ENCODE measurements at places on chromosomes 1 and 21. TPM values are rescaled to one million over a fixed set of nuclear protein-coding genes. Genes with fewer than 3 reads are reported as not detected.

GRCh38 chr1:209815490-209815889 lies 9.5 kb upstream of the IRF6 start:
- no peak overlapping the region for H3K4me3 ChIP-seq
- DNase-seq = no peak
- no peaks in the 10 kb centered on the region for H3K36me3 ChIP-seq
- no peaks in the 10 kb centered on the region for H3K4me1 ChIP-seq
- H3K27me3 ChIP-seq = peaks cover 7% of the 10 kb centered on the region
- no peak overlapping the region for H3K27ac ChIP-seq

GRCh38 chr21:32459972-32460371 lies 47.5 kb downstream of the EVA1C start:
- H3K4me3 ChIP-seq = no peak overlapping the region
- H3K27ac ChIP-seq = no peak overlapping the region
- H3K4me1 ChIP-seq = peaks cover 29% of the 10 kb centered on the region
- no peaks in the 10 kb centered on the region for H3K27me3 ChIP-seq
- H3K36me3 ChIP-seq = peaks cover 78% of the 10 kb centered on the region

GRCh38 chr1:103160281-103160680 lies 52.0 kb upstream of the COL11A1 start:
- H3K4me3 ChIP-seq = no peak overlapping the region
- no peaks in the 10 kb centered on the region for H3K4me1 ChIP-seq
- H3K27ac ChIP-seq = no peak overlapping the region
- H3K27me3 ChIP-seq = no peaks in the 10 kb centered on the region

- H3K27ac ChIP-seq = no peak overlapping the region
- no peaks in the 10 kb centered on the region for H3K36me3 ChIP-seq
- H3K4me1 ChIP-seq = peaks cover 5% of the 10 kb centered on the region
- H3K27me3 ChIP-seq = no peaks in the 10 kb centered on the region
Observed at GRCh38 chr1:53288002-53288789, 39.7 kb downstream of the LRP8 start.

- H3K4me3 ChIP-seq = no peak overlapping the region
- H3K27me3 ChIP-seq = no peaks in the 10 kb centered on the region
- no peak overlapping the region for H3K27ac ChIP-seq
- DNase-seq = no peak
Observed at GRCh38 chr1:119673171-119673940, 25.3 kb upstream of the ZNF697 start.

DNA sequence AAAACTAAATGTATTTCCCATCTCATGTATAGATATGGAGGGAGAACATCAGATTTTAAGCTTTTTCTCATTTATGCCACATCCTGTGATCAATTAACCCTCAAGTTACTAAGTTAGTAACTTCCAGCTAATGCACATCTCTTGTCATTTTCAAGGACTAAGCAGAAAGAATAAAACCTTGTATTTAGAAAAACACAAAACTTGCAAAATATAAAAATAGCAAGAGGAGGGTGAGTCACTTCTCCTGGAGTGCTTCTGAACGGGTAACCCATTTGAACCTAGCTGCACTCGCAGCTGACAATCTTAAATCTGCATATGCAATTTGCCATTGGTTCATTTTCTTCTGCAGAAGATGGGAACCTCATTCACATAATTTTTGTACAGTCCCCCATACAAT lies 500.5 kb downstream of the SETD4 start:
- H3K4me3 ChIP-seq = no peak overlapping the region
- H3K4me1 ChIP-seq = no peaks in the 10 kb centered on the region
- H3K27me3 ChIP-seq = no peaks in the 10 kb centered on the region
- H3K36me3 ChIP-seq = no peaks in the 10 kb centered on the region
- DNase-seq = no peak

DNA sequence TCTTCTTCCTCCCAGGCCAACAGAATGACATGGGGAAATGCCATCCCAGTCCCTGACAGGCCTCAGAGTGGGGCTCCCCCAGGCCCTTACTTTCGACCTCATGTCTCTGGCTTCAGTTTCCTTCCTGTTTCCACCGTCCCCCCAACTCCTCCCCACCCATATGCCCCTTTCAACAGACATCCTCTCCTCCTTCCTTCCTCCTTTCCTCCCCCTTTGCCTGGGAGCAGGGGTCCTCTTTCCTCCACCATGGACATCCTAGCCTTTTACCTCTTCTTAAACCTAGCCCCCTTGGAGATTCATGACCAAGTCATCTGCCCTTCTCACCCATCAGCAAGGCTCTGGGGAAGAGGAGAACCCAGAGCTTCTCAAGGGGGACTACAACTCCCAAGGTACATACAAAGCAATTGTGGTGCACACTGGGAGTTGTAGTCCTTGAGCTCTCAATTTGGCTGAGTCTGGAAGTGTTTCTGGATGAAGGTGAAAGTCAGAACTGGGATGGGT lies 4.0 kb downstream of the ZBTB7B start:
- DNase-seq = no peak
- no peaks in the 10 kb centered on the region for H3K27me3 ChIP-seq
- peaks cover 74% of the 10 kb centered on the region for H3K4me1 ChIP-seq

GRCh38 chr1:217674028-217674729 lies 43.0 kb downstream of the SPATA17 start:
- no peaks in the 10 kb centered on the region for H3K27me3 ChIP-seq
- DNase-seq = no peak
- H3K4me3 ChIP-seq = no peak overlapping the region
- H3K4me1 ChIP-seq = no peaks in the 10 kb centered on the region
- no peak overlapping the region for H3K27ac ChIP-seq
- no peaks in the 10 kb centered on the region for H3K36me3 ChIP-seq

- H3K27me3 ChIP-seq = peaks cover 21% of the 10 kb centered on the region
- no peaks in the 10 kb centered on the region for H3K4me1 ChIP-seq
- no peak overlapping the region for H3K27ac ChIP-seq
- H3K36me3 ChIP-seq = no peaks in the 10 kb centered on the region
- H3K4me3 ChIP-seq = no peak overlapping the region
Observed at GRCh38 chr1:7046314-7046713, 261.1 kb downstream of the CAMTA1 start.

DNA sequence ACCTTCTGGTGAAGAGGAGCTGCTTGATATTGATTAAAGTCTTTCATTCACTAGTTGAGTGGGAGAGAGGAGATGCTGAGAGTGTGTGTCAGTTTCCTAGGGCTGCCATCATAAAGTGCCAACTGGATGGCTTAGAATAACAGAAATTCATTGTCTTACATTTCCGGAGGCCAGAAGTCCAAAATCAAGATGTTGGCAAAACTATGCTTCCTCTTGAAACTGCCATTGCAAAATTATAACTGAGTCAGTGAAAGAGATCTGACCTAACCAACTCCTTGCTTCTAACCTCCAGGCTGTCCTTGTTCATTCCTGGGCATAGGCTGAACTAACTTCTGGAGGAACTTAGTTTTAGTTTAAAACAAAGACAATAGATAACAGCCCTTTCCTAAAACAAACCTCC lies 47.1 kb downstream of the PTGS2 start:
- no peaks in the 10 kb centered on the region for H3K27me3 ChIP-seq
- no peak overlapping the region for H3K27ac ChIP-seq
- no peak overlapping the region for H3K4me3 ChIP-seq
- DNase-seq = no peak
- H3K4me1 ChIP-seq = no peaks in the 10 kb centered on the region
- no peaks in the 10 kb centered on the region for H3K36me3 ChIP-seq

GRCh38 chr21:45825219-45825618 lies 156.4 kb upstream of the COL6A1 start:
- peaks cover 11% of the 10 kb centered on the region for H3K4me1 ChIP-seq
- H3K36me3 ChIP-seq = no peaks in the 10 kb centered on the region
- no peak overlapping the region for H3K27ac ChIP-seq
- no peak for DNase-seq
- no peak overlapping the region for H3K4me3 ChIP-seq

- H3K27me3 ChIP-seq = peaks cover 29% of the 10 kb centered on the region
- peaks cover 33% of the 10 kb centered on the region for H3K36me3 ChIP-seq
- DNase-seq = no peak
- H3K4me3 ChIP-seq = no peak overlapping the region
- peaks cover 5% of the 10 kb centered on the region for H3K4me1 ChIP-seq
Observed at GRCh38 chr1:229437443-229437842, 3.5 kb upstream of the ACTA1 start.

DNA sequence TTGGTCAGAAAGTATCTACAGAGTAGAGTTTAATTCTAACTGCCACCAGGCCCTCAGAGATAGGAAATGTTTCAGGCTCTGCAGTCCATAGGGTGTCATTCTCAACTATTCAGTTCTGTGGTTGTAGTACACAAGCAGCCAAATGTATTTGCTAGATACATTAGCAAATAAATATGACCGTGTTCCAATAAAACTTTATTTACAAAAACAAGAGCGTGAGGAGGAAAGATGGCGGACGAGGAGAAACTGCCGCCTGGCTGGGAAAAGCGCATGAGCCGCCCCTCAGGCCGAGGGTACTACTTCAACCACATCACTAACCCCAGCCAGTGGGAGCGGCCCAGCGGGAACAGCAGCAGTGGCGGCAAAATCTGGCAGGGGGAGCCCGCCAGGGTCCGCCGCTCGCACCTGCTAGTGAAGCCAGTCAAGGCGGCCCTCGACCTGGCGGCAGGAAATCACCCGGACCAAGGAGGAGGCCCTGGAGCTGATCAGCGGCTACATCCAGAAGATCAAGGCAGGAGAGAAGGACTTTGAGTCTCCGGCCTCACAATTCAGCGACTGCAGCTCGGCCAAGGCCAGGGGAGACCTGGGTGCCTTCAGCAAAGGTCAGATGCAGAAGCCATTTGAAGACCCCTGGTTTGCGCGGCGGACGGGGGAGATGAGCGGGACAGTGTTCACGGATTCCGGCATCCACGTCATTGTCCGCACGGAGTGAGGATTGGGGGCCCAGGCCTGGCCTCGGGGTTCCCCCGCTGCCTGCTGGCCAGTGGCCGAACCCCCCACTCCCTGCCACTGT lies 286.1 kb downstream of the LRRC40 start:
- H3K27me3 ChIP-seq = no peaks in the 10 kb centered on the region
- no peak overlapping the region for H3K27ac ChIP-seq
- H3K36me3 ChIP-seq = no peaks in the 10 kb centered on the region
- H3K4me1 ChIP-seq = peaks cover 11% of the 10 kb centered on the region
- DNase-seq = no peak

DNA sequence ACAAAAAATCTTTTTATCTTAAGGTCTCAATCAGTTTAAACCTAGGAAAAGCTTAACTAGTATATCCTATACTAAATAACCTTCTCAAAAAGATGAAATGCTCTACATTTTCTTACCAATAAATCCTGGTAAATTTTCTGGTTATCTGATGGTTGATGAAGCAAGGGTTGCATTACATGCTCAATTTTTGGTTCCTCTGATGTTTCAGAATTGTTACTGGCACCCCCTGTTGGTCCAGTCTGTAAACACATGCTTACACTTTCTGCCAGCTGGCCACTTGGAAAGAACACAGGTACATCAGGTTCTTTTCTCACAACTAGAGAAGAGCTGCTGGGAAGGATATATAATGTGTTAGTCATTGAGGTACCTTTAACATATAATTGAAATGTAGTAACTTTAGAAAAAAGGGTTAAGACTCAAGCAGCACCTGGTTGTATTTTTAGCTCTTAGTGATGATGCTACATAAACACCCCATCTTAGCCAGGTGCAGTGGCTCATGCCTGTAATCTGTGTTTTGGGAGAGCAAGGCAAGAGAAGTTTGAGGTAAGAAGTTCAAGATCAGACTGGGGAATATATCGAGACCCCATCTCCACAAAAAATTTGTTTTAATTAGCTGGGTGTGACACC lies 30.9 kb upstream of the TAL1 start:
- no peak overlapping the region for H3K27ac ChIP-seq
- H3K27me3 ChIP-seq = no peaks in the 10 kb centered on the region
- DNase-seq = no peak
- H3K36me3 ChIP-seq = no peaks in the 10 kb centered on the region
- H3K4me3 ChIP-seq = no peak overlapping the region

Gene MFAP2
- 11.9 TPM for total RNA-seq

Gene PBX1
- 58.1 TPM for total RNA-seq

Gene CD247
- total RNA-seq = 8.7 TPM

Gene HSD3B2
- total RNA-seq = not detected

Gene FRRS1
- total RNA-seq = 9.1 TPM

Gene L1TD1
- total RNA-seq = 0.59 TPM

Gene VAV3
- 11.3 TPM for total RNA-seq

Gene MAN1C1
- 20.4 TPM for total RNA-seq

Measured in lower lobe of right lung (tissue), 2 donors.